ENCODE measurements at places on chromosomes 7 and 10. TPM values are rescaled to one million over a fixed set of nuclear protein-coding genes. Genes with fewer than 3 reads are reported as not detected.

GRCh38 chr7:42208572-42208971 lies 28.4 kb downstream of the GLI3 start:
- no peak for DNase-seq

The SH2D4B gene
- 0.12 TPM for total RNA-seq

- peak; percentile 91 for DNase-seq
Measured at GRCh38 chr10:124701881-124702656, 42.1 kb downstream of the FAM53B start.

The ABCB1 gene
- total RNA-seq: 3.2 TPM

GRCh38 chr10:24716295-24716694 lies 7.4 kb downstream of the ARHGAP21 start:
- DNase-seq: no peak

The SH2B2 gene
- total RNA-seq: 3.3 TPM

GRCh38 chr7:45888993-45889366 lies 692 bp downstream of the IGFBP1 start:
- no peak for DNase-seq

The FGFR2 gene
- total RNA-seq: 230 TPM

- DNase-seq: no peak
Measured at GRCh38 chr7:69871213-69871885, 273.1 kb downstream of the AUTS2 start.

DNA sequence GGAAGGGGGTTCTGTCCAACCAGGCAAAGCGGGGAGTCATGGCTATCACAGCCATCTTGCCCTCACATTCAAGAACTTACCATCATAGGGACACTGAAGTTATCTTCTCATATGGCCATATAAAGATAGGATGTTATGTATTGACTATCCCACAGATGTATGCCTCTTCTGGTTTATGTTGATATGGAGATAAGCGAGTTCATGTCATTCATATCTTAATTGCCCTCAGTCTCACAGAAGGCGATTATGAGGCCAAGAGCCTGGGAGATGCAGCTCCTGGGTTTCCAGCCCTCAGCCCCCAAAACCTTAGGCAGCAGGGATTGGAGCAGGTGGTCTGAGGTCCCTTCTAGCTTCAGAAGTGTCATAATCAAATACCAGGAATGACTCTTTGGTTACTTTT lies 8.5 kb upstream of the ANKRD61 start:
- no peak for DNase-seq

DNA sequence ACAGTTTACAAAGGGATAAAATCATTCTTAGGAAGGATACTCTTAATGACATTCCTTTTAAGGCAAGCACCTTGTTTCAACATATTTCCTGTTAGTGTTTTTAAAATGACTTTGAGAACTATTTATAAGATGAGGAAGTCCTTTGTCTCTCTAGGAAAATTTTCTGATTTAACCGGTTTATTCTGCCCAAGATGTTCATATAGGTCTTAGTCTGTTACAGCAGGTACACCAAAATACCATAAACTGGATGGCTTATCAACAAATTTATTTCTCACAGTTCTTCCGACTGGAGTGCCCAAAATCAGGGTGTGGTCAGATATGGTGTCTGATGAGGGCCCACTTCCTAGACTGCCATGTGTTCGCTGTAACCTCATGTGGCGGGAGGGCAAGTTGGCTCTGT lies 77.9 kb downstream of the GSAP start:
- no peak for DNase-seq

The PALD1 gene
- 15.5 TPM for total RNA-seq

GRCh38 chr7:138895679-138896078 lies 85.5 kb downstream of the KIAA1549 start:
- no peak for DNase-seq

DNA sequence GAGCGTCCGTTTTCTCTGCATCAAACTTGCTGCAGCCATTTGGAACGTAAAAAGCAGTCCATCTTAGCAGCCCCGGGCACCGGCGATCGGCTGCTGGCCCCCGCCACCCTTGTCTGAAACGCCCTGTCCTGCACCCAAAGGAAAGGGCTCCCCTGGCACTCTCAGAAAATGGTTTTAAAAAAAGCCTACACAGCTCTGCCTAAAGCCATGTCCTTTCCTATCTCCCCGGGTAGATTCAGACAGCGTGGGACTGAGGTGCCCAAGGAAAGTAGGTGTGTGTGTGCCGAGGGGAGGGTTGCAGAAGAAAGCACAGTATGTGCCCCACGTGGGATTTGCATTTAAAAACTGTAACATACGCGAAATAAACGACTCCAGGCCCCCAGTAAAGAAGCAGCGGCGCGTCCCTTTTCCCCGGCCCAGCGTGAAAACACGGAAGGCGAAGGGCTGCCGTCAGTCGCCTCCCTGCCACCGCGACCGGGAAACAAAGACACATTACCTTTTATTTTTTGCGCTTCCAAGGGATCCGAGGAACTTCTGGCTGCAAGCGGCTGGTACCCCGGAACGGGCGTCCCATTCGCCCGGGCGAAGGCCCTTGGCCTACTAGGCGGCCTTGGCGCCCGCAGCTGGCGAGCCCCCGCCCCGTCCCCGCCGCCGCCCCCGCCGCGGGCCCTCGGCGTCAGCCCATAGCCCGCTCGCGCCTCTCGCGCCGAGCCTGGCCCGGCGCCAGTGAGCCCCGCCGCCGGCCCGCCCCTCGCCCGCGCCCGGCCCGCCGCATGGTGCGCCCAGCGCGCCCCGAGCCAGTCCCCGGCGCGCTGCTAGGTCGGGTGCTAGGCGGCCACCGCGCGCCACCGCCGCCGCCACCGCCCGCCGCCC lies 304.6 kb downstream of the PRPF18 start:
- peak; percentile 57 for DNase-seq

- DNase-seq: no peak
Measured at GRCh38 chr7:14666913-14667312, 235.6 kb downstream of the DGKB start.

DNA sequence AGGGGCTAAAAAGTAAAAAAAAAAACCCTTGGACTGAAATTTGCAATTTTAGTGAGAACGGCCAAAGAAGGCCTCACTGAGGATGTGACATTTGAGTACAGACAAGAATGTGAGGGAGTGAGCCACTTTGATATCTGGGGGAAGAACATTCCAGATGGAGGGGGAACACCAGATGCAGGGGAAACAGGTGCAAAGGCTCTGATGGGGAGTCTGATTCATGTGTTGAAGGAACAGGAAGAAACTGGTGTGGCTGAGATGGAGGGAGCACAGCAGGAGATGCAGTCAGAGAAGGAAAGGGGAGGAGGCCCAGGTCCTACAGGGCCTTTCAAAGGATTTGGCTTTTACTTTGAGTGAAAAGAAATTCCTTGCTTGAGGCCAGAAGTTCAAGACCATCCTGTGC lies 615.7 kb upstream of the NRP1 start:
- no peak for DNase-seq

The SCART1 gene
- total RNA-seq: 4.8 TPM

- DNase-seq: no peak
Measured at GRCh38 chr10:10600004-10600403, 417.7 kb upstream of the CELF2 start.

The ANXA7 gene
- 134 TPM for total RNA-seq

The ZNF485 gene
- total RNA-seq: 4.0 TPM

GRCh38 chr10:131760416-131761166 lies 140.2 kb upstream of the PPP2R2D start:
- DNase-seq: no peak

The CFTR gene
- 19.5 TPM for total RNA-seq

- no peak for DNase-seq
Measured at GRCh38 chr10:49435225-49435624, 39.3 kb upstream of the DRGX start.

The OR6V1 gene
- not detected for total RNA-seq

GRCh38 chr10:128187788-128188185 lies 61.6 kb upstream of the MKI67 start:
- no peak for DNase-seq

The RSPH10B2 gene
- 9.0 TPM for total RNA-seq

DNA sequence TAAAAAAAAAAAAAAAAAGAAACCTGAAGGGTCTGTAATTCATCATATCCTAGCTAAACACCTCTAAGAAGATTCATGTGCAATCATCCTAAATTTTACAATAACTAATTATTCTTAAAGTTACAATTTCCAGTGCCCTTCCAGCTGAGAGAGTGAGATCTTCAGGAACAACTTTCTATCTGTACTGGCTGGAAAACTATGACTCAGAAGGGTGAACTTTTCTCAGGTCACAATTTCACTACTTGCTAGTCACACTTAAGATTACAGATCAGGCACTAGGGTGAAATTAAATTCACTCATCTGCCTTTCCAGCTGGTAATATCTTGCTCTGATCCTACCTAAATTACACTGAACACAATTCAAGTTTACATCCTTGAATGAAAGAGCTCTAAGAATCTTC lies 158.8 kb downstream of the ANK3 start:
- no peak for DNase-seq

The CRHR2 gene
- total RNA-seq: 0.20 TPM

The DPYSL4 gene
- 1.1 TPM for total RNA-seq

The SLC13A1 gene
- total RNA-seq: not detected

- peak; percentile 73 for DNase-seq
Measured at GRCh38 chr7:84387595-84387994, 193.0 kb upstream of the SEMA3A start.

DNA sequence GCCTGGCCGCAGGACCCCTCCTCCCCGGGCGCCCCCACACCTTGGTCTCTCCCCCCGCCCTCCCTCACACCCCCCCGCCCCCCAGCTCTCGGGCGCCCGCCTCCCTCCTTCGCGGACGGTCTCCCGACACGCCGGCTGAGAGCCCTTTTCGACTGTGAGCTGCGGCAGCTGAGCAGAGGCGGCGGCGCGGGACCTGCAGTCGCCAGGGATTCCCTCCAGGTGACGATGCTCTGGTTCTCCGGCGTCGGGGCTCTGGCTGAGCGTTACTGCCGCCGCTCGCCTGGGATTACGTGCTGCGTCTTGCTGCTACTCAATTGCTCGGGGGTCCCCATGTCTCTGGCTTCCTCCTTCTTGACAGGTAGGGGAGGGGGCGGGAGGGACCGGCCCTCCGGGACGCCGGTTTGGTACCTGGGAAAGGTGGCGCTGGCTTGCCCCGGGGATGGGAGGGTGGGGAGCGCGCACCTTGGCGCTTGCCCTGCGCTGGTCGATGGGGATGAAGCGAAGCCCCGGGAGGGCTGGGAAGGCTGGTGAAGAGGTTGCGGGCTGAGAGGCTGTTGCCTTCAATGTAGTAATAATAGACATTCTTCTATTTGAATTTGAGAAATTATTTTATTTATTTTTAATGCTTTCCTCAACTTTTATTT lies at the start of gene BMPER:
Gene BMPER, plus strand, starts transcription at position 151 of the 644 bp plus-strand sequence. Its CDS starts 75 bp downstream, at position 226.
- no peak for DNase-seq

DNA sequence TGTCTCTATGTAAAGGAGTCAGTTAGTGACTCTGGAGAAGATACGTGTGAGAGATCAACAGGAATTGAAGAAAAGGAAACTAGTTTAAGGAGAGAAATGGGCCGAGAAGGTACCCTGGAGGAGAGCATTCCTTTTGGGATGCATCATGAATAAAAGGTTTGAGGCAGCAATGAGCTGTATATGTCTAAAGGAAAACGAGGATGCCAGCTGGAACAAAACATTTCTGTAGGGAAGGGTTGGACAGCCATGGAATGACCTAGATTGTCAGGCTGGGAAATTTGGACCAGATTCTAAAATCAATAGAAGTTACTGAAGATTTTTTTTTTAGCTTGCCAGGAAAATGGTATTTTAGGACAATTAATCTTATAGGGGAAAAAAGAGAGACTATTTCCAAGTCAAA lies 17.2 kb upstream of the MPP7 start:
- no peak for DNase-seq

Data from lung (tissue), 17 donors.